ENCODE measurements at places on chromosomes 1 and 21. TPM values are rescaled to one million over a fixed set of nuclear protein-coding genes. Genes with fewer than 3 reads are reported as not detected.
A peak's percentile ranks its signal among the peaks of the same experiment; 100 is the strongest.

Gene SLC9C2
- not detected for total RNA-seq

GRCh38 chr21:45055861-45056260 is 18.5 kb upstream of the ADARB1 start:
- no peak for DNase-seq

Gene BRDT
- total RNA-seq: not detected

Gene DOCK7
- total RNA-seq: 5.1 TPM

Gene DYRK1A
- 136 TPM for total RNA-seq

- no peak for DNase-seq
Observed at GRCh38 chr1:11929849-11930248, 3.6 kb upstream of the KIAA2013 start.

DNA sequence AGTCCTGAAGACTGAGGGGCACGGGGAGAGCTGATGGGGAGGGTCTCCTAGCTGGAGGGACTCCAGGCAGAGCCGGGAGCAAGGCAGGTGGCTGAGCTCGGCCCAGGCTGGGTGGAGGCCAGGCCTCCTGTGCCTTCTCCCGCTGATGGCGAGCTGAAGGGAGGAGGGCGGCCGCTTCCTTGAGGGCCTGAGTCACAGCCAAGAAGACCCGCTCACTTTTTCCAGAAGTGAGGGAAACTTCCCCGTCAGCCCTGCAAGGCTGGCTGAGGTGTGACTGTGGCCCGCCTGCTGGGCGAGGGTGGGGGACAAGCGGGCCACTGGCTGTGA is 1.7 kb upstream of the VWA1 start:
- DNase-seq: no peak

- DNase-seq: no peak
Observed at GRCh38 chr1:34806396-34806795, 13.6 kb downstream of the GJA4 start.

DNA sequence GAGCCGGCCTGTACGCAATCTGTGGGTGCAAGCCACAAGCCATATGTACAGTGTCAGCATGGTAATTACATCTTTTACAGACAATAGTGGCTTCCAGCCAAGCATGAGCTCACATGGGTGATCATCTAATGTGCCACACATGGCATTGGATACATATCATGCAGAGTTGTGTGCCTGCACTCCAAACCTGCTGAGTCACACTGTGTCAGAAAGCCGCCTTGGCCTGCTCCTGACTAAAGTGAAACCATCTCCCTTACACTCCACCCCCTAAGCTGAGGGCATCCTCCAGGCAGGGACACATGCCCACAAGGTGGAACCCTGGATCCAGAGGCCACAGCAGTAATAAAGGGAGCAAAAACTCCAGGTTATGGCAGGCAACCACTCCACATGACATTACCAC is 72.5 kb downstream of the KCNT2 start:
- DNase-seq: peak; percentile 12

- no peak for DNase-seq
Observed at GRCh38 chr1:160354388-160354985, 11.3 kb downstream of the NCSTN start.

DNA sequence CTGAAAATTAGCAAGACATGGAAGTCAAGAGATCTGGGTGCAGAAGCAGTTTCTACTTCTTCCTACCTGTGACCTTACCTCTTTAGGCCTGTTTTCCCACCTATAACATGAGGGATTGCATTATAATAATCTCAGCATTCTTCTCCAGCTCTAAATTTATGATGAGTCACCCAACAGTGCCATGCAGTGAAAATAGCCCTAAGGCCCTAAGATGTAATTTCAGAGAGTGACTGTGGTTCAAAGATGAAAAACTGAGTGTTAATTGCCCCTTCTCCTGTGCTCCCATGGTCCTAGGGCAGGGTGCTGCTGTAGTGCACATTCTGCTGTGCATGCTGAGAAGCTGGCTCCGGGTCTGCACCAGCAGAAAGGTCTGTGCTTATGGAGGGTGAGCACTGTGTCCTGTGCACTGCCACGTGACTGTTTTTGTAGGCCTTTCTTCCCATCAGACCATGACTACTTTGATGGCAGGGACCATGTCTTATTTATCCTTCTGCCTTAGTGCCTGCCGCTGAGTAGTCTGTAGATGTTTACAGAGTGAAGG is 29.7 kb downstream of the JUN start:
- no peak for DNase-seq

DNA sequence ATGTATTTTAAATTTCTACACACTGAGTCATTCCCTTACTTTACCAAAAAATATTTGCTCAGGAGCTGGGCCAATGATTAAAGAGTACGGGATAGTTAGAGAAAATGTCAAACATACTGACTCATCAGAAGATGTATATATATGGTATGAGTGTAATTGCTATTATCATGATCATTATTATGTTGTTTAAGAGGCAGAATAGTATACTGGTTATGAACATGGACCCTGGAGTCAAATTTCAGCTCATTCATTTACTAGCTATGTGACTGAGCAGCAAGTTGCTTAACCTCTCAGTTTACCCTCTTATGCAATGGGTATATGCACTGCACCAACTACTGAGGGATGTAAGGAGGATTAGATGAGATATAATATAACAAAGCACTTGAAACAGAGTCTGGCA is 41.2 kb upstream of the USH2A start:
- no peak for DNase-seq

GRCh38 chr1:39720094-39720999 is 18.3 kb upstream of the PPIE start:
- DNase-seq: peak; percentile 49

Measured in naive thymus-derived CD4-positive, alpha-beta T cell (primary cell).